Activated naive CD8-positive, alpha-beta T cell treated with anti-CD3 and anti-CD28 coated beads for 36 hours (primary cell): ENCODE measurements at places on chromosomes 11 and 22. TPM values are rescaled to one million over a fixed set of nuclear protein-coding genes. Genes with fewer than 3 reads are reported as not detected.

GRCh38 chr22:31870890-31871289 lies 73.4 kb upstream of the YWHAH start:
- peaks cover 14% of the 10 kb centered on the region for H3K36me3 ChIP-seq
- H3K4me1 ChIP-seq = no peaks in the 10 kb centered on the region
- H3K4me3 ChIP-seq = no peak overlapping the region
- H3K27ac ChIP-seq = no peak overlapping the region

DNA sequence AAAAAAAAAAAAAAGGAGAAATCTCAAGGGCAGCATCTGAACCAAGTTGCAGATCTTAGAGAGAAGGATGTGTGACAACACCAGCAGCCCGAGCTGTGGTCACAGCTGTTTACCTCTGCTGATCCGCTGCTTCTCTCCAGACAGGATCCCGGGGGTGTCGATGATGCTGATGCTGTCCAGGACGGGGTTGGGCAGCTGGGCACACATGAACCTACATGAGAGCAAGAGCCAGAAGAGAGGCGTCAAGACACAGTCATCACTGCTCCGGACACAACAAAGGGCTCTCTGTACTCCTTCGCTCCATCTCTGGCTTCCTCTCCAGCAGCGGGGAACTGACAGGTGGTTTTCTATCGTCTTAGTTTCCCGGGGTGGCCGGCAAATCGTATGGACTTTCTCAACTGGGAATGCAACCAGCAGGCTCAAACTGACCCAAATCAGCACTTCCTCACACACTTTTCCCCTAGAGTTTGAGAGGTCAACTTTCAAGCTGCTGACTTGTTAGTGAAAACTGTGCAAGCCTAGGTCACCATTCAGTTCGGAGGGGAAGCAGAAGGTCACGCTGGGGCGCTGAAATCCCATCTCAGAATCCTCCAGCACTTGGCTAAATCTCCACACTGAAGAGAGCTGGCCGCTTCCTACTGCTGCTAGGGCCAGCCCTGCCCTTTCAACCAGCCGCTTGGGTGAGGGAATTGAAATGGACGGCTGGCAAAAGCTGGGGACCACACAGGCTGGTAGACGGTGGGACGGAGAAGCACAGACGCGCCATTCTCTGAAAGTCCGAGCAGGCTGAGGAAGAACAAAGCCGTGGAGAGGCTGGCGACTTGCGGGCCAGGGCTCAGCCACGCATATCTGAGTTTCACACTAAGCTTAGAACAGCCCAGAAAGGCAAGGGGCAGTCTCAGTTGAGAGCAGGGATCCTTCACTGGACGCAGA lies 3.8 kb downstream of the EHD1 start:
- peaks cover 69% of the 10 kb centered on the region for H3K4me1 ChIP-seq
- H3K27ac ChIP-seq = peak overlapping the region; percentile 89
- H3K4me3 ChIP-seq = peak overlapping the region; percentile 95
- DNase-seq = no peak

DNA sequence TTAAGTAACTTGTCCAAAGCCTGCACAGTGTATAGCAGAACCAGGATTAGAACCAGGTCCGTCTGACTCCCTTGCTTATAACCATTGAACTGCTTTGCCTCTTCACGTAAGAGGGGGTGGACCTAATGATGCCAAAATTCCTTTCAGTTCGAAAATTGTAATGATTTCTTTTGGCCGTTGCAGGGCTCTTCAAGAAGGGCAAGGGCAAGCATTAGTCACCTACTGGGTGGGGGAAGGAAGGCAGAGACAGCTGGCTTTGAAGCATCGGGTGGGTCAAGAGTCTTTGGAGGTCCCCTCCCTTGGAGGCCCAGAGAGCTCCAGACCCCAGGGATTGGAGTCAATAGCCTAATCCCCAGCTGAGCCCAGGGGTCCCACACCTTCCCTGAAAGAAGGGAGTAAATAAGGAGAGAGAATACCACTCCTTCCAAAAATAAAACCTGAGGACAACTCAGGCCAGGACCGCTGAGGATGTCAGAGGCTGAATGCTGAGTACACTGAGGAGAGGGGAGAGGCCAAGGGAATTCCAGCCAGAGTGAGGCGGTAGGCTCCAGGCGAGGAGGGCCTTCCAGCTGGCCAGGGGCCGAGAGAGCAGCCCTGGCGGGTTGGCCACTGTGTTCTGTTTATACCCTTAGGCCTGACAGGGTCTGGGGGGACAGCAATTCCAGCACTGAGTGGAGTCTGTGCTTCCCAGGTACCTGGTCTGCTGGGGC lies 14.1 kb downstream of the CREB3L1 start:
- no peak overlapping the region for H3K4me3 ChIP-seq
- no peaks in the 10 kb centered on the region for H3K27me3 ChIP-seq
- no peak overlapping the region for H3K27ac ChIP-seq
- no peak for DNase-seq
- H3K36me3 ChIP-seq = no peaks in the 10 kb centered on the region
- H3K4me1 ChIP-seq = peaks cover 8% of the 10 kb centered on the region

- no peak for DNase-seq
- peaks cover 7% of the 10 kb centered on the region for H3K27me3 ChIP-seq
- no peaks in the 10 kb centered on the region for H3K36me3 ChIP-seq
- H3K27ac ChIP-seq = no peak overlapping the region
Measured at GRCh38 chr11:130830566-130830965, 85.7 kb downstream of the SNX19 start.

Gene FIBIN
- not detected for total RNA-seq

Gene PHETA2
- 1.5 TPM for total RNA-seq

Gene PELI3
- 6.4 TPM for total RNA-seq

Gene OR8G1
- total RNA-seq = not detected

Gene GAL3ST1
- not detected for total RNA-seq
